ENCODE measurements at places on chromosomes 12 and 14. TPM values are rescaled to one million over a fixed set of nuclear protein-coding genes. Genes with fewer than 3 reads are reported as not detected.

KRT7 gene
- total RNA-seq: 1.4 TPM

WSCD2 gene
- total RNA-seq: 4.0 TPM

GRCh38 chr12:538731-539539, 79.2 kb downstream of the B4GALNT3 start:
- H3K36me3 ChIP-seq: no peaks in the 10 kb centered on the region
- H3K4me1 ChIP-seq: no peaks in the 10 kb centered on the region
- no peak for DNase-seq
- H3K27ac ChIP-seq: no peak overlapping the region
- peaks cover 44% of the 10 kb centered on the region for H3K27me3 ChIP-seq

TMEM179 gene
- total RNA-seq: not detected

DNA sequence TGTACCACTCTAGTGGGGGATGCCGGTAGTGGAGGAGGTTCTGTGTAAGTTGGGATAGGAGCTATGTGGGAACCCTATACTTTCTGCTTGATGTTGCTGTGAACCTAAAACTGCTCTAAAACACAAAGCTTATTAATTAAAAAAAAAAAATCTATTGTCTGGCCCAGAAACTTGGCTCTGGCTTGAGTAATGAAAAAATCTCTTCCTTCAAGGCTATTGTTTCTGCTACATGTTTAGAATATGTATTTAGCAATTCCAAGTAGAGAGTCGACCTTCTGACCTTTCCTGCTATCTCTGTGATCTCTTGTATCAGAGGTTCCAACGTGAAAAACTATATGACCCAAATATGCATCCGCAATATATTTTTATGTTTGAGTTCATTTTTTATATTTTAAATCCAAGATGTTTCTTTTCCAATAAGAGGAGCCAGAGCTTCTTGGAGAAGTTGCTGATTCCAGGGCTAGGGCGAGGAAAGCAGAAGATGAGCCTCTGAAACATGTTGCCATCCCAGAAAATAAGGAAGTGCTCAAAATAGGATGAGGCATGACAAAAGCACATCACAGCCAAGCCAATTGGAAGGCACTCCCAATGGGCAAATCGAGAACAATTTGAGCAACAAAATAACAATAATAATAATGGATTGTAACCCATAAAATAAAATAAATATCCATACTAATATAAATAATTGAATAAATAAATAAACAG, 184.6 kb upstream of the TMEM260 start:
- H3K4me3 ChIP-seq: no peak overlapping the region
- no peak overlapping the region for H3K27ac ChIP-seq
- no peaks in the 10 kb centered on the region for H3K36me3 ChIP-seq
- no peaks in the 10 kb centered on the region for H3K4me1 ChIP-seq
- no peaks in the 10 kb centered on the region for H3K27me3 ChIP-seq
- DNase-seq: no peak

NKX2-1 gene
- 0.11 TPM for total RNA-seq

DNA sequence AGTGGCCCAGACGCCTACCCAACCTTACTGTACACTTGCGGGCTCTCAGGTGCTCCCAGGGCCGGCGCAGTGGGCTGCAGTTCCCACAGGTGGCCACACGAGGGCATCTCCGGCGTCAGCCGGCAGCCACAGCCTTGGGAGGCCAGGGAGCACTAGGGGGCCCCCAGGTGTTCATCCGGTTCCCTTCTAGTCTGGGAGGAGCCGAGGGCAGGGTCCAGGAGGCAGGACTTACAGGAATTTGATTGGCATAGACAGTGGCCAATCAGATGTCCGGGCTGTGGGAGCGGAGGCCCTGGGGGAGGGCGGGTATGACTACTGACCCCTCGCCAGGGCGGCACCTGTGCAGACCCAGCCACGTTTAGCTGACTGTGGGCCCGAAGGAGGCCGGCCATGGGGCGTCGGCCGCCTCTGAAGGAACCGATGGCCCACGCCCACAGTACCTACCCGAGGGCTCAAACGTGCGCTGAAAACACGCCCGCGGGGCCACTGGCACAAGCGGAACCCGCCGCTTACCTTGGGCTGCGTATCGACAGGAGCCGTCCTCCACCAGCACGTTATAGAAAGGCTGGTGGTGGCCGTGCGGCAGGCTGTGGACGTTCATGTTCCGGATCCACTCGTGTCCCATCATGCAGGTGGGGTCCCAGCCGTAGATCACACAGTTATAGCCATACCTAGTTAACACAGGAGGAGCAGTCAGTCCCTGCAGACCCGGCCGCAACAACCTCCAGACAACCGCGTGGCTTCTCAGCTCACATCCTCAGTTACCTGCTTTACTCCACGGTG, 34.8 kb downstream of the FBXO21 start:
- no peak overlapping the region for H3K27ac ChIP-seq
- peak; percentile 89 for DNase-seq
- peaks cover 12% of the 10 kb centered on the region for H3K4me1 ChIP-seq

DNA sequence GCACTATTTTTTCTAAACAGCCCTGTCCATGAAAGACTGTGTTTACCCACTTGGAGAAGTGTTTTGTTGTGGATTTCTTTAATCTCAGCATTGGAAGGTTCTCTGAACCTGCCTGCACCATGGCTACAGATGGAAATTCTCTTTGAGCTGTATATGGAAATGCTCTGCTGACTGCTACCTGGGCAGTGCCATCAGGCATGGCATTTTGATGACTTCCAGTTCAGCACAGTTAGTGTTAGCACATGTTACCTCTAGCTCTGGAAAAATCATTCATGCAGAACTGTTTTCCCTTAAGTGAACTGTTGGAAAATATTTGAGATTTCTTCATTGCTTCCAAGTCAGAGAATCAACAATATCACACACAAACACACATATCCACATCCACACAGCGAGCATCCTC, 52.6 kb upstream of the RIC8B start:
- no peak overlapping the region for H3K4me3 ChIP-seq
- no peaks in the 10 kb centered on the region for H3K36me3 ChIP-seq
- no peak for DNase-seq
- H3K27me3 ChIP-seq: peaks cover 18% of the 10 kb centered on the region

GRCh38 chr12:65659681-65660080, 164.6 kb upstream of the HMGA2 start:
- no peak overlapping the region for H3K27ac ChIP-seq
- no peaks in the 10 kb centered on the region for H3K36me3 ChIP-seq
- peaks cover 42% of the 10 kb centered on the region for H3K4me1 ChIP-seq
- H3K4me3 ChIP-seq: no peak overlapping the region

OTX2 gene
- total RNA-seq: not detected

KERA gene
- not detected for total RNA-seq

DNA sequence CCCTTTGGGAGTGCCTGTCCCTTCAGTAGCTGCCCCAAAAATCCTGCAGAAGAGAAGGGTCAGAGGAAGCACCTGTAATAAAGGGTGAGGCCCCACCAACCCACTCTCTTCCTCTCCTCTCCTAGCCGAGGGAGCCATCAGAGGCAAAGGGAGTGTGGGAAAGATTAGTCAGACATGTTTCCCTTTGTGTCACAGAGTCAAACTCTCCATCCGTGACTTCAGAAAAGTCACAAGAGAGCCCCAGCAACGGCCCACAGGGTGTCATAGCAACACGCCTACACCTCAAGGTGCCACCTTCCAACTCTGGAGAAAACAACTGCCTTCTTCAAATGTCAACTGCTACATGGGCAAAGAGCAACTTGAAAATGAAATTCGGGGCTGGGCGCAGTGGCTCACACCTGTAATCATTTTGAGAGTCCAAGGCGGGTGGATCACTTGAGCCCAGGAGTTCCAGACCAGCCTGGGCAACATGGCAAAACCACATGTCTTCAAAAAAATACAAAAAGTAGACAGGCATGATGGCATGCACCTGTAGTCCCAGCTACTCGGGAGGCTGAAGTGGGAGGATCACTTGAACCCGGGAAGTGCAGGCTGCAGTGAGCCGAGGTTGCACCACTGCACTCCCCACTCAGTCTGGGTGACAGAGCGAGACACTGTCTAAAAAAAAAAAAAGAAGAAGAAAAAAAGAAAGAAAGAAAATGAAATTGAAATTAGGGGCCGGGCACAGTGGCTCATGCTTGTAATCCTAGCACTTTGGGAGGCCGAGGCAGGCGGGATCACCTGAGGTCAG, 17.7 kb upstream of the CD27 start:
- peaks cover 12% of the 10 kb centered on the region for H3K4me1 ChIP-seq
- no peaks in the 10 kb centered on the region for H3K36me3 ChIP-seq
- no peaks in the 10 kb centered on the region for H3K27me3 ChIP-seq
- H3K27ac ChIP-seq: no peak overlapping the region
- H3K4me3 ChIP-seq: no peak overlapping the region

ISM2 gene
- total RNA-seq: not detected

LMO3 gene
- total RNA-seq: 0.40 TPM

TOX4 gene
- 47.5 TPM for total RNA-seq

DNA sequence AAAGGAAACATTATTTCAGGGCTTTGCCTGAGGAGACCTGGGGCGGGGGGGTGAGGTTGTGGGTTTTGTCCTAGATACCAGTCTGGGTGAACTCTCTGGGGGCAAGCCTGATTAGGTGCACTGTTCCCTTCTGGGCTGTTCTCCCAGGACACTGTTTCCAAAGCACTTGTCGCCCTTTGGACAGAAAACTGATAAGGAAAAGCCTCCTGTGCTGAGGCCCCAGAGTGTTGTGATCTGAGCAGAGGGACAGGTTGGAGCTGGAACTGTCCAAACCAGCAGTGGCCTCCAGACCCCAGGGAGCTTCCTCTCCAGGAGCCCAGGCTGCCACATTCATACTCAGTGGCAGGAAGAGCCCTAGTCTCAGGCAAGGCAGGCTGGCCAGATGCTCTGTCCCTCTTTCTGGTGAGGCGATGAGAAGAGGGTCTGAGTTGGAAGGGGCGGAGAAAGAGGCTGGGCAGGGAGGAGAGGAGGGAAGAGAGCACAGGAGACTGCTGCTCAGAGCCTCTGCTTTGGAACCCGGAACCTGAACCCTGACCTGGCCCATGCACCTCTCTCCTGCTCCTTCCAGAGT, 1.9 kb downstream of the GALNT16 start:
- no peaks in the 10 kb centered on the region for H3K4me1 ChIP-seq
- no peak for DNase-seq
- no peaks in the 10 kb centered on the region for H3K36me3 ChIP-seq
- peaks cover 72% of the 10 kb centered on the region for H3K27me3 ChIP-seq
- H3K27ac ChIP-seq: no peak overlapping the region
- no peak overlapping the region for H3K4me3 ChIP-seq

KRT77 gene
- not detected for total RNA-seq

GRCh38 chr14:29759521-29760340, 167.9 kb downstream of the PRKD1 start:
- H3K27me3 ChIP-seq: no peaks in the 10 kb centered on the region
- DNase-seq: no peak
- H3K27ac ChIP-seq: no peak overlapping the region

ANO4 gene
- total RNA-seq: not detected
